ENCODE measurements at places on chromosomes 1 and 21.

DNA sequence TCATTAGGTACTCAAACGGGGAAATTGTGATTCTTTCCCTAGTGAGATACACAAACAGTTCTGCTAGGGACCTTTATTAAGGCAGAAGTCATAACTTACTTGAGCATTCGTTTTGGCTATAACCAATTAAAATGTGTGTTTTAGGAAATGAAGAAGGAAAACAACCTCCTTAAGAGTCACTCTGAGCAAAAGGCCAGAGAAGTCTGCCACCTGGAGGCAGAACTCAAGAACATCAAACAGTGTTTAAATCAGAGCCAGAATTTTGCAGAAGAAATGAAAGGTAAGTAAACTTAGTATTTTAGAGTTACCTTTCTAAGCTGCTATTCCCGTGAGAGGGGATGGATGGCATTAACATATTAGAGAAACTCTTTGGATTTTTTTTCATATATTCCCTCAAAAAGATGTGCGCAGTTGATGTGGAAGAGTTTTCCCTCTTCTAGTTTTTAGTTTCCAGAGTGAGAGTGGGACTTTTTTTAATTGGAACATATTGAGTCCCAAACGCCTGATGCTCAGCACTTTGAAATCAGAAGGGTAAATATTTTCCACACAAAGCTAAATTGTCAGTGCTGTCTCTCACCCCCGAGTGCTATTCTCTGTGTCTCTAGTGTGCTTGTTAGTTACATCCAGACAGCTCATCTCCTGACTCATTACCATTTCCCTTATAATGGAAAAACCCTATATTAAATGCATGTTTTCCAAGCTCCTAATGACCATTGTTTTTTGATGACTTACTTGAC, 34.9 kb downstream of the CENPF start:
- DNase-seq, result peak; percentile 11

DNA sequence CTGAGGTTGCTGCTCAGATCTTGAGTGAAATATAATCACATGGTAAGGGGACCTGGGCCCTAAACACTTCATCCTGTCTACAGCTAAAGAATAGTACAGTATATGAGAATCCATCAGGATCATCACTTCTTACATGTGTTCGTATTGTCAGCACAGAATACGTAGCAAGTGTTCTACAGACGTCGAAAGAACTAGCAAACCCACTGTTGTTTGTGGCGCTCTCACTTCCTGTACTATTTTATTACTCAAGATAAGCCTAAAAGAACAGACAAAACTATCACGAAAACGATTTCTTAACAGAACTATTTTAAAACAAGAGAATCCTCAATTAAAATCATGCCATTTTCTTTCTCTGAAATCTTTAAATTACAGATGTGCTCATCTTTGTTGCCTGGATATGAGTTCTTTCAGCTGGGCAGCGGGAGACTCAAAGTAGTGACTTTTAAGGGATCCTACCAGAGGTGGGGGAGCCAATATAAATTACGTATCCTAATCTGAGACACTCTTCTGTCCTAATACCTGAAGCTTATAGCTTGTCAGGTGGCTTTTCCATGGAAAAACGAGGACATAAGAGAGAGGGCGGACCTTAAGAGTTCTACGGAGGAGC, 724 bp downstream of the ST7L start:
- no peak for DNase-seq

- DNase-seq, result no peak
Measured at GRCh38 chr1:41773842-41774241, 144.9 kb downstream of the HIVEP3 start.

GRCh38 chr1:44820328-44821239, 12.3 kb downstream of the BTBD19 start:
- DNase-seq, result no peak

DNA sequence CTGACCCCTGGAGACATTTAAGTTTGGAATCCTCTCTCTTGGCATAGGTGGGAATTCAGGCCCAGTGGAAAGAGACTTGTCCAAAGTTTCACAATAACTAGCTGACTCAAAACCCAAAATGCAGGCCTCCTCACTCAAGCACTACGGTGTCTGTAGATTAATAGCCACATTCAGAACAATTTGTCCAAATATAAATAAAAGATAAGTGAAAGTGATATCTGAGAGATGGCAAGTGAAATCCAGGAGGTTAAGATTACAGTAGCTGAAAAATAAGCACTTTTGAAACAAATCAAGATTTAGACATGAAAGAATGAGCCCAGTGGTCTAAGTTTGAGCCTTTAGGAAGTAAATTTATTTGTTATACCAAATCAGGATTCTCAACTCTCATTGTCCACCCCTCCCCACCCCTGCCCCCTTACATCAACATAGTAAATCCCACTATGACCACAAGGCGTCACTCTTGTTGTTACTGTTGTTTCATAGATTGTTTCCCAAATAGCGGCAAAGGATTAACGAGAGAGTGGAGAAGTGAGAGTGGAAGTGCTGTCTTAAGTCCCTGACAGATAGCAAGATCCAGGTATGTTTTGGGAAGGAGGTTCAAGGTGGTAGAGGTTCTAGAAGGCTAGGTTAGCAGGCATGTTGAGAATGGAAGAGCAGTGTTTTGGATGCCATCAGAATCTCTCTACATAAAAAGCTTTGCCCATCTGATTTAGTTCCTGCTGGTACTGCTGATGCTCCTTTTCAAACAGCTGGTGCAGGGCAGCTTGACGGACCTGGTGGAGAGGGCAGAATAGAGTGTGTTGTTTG, 7.1 kb upstream of the TPM3 start:
- no peak for DNase-seq

GRCh38 chr1:153261281-153262069, 2.0 kb downstream of the LORICRIN start:
- peak; percentile 57 for DNase-seq

DNA sequence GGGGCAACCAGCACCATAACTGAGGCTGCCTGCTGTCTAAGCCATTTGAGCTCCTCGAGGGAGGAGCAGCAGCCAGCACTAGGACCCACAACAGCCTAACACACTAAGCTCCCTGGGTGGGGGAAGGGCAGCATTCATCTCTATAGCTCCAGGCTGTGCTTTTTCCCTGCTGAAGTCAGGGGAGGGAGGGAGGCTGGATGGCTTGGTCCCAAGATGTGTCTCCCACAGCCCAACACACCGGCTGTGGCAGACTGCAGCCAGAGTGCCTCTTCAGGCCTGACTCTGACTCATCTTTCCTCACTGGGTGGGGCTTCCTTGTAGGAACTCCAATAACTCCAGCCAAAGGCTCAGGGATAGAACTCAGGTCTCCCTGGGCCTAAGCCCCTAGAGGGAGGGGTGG, 296.3 kb downstream of the PRDM2 start:
- no peak for DNase-seq

DNA sequence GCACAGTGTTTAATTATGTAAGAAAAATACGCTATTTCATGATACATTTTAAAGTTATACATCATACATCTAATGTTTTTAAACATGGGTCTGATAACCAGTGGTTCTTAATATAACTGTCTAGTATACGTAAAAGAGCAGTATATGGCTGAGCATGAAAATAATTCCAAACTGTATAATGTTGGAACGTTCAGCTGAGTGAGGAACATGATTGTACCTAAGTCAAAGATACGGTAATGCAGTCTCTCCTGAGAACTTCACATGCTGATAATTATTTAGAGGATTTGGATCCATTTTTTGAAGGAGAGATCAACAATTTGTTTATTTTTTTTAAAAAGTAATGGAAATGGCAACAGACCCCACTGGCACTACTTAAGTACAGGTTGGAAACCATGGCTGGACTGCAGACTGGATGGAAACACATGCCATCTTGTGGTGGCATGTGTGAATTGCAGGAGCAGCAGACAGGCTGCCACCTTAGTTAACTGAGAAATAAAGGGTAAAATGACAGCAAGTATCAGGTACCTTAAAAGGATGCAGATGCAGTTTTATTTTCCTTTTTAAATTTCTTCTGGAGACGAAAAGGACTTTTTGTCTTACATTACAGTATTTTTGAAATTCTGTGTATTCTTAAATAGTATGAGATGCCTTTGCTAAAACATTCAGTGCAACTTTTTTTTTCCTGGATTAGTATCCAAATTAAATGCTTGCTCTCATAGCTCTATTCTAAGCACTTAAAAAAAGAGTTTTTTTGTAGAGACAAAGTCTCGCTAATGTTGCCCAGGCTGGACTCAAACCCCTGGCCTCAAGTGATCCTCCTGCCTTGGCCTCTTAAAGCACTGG, 73.8 kb downstream of the MTR start:
- no peak for DNase-seq

DNA sequence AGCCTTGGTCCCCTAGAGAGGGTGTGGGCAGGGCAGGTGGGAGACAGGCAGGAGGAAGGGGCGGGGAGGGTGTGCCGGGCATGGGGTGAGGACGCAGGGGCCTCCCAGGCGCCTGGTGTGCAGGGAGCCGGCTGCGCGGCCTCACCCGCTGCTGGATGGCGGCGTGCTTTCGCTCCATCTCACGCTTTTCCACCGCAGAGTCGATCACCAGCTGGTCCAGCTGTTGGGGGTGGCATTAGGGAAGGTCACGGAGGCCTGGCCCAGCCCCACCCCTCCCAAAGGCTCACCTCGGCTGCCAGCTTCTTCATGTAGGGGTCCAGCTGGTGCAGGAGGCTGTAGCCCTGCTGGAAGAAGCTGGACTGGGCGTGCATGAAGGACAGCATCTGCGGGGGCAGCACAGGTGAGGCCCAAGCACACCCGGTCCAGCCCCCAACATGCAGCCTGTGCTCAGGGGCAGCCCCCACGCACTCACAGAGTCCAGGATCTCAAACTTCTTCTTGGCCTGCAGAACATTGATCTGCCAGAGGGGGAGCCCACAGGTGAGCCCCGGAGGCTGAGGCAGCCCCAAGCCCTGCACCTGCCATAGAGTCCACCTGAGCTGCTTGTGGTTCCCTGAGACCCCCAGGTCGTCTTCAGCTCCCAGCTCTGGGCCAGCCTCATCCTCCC, 7.9 kb downstream of the ACAP3 start:
- no peak for DNase-seq

GRCh38 chr1:201142011-201142848, 12.0 kb downstream of the TMEM9 start:
- peak; percentile 17 for DNase-seq
